ENCODE measurements at places on chromosomes 5 and 9. TPM values are rescaled to one million over a fixed set of nuclear protein-coding genes. Genes with fewer than 3 reads are reported as not detected.
A peak's percentile ranks its signal among the peaks of the same experiment; 100 is the strongest.

GRCh38 chr5:171318026-171318425 is 9.0 kb downstream of the TLX3 start:
- no peak for DNase-seq

Gene PCDHA1
- not detected for total RNA-seq

DNA sequence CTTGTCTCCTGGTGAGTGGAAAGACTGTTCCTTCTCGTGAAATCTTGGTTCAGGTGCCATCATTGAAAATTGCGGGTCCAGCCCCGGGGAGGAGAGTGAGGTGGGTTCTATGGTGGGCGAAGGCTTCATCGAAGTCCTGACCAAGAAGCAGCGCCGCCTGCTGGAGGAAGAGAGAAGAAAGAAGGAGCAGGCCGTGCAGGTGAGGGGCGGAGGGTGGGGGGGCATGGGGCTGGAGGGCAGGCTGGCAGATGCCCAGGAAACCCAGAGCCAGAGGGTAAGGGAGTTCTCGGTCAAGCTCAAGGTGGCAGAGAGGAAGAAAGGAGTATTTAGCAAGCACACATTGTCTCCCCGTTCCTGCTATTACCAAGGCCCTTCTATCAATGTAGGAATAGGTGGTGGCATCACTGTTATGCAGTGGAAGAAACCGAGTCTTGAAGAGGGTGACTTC is 24.3 kb upstream of the POMT1 start:
- DNase-seq, result peak; percentile 82

Gene TRPM3
- 1.2 TPM for total RNA-seq

DNA sequence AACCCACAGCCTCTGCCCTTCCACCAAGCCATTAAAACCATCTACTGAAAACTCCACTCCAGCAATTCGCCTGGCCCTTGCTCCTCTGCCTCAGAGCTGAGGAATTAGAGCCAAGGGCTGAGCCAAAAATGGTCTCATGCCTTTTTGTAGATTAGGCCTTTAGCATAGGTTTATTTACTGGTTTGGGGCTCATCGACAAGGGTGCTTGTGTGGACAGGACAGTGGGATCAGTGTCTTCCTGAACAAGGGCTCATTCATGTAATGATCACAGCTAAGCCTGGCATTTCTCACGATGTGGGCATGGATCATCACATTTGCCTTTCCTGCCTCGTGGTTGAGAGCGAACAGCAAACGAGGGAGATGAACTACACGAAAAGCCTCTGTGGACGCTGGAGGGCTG is 59.2 kb upstream of the PHF24 start:
- DNase-seq, result no peak

Gene NUTM2F
- total RNA-seq, result not detected

GRCh38 chr5:1167728-1168709 is 33.4 kb upstream of the SLC6A19 start:
- peak; percentile 97 for DNase-seq

DNA sequence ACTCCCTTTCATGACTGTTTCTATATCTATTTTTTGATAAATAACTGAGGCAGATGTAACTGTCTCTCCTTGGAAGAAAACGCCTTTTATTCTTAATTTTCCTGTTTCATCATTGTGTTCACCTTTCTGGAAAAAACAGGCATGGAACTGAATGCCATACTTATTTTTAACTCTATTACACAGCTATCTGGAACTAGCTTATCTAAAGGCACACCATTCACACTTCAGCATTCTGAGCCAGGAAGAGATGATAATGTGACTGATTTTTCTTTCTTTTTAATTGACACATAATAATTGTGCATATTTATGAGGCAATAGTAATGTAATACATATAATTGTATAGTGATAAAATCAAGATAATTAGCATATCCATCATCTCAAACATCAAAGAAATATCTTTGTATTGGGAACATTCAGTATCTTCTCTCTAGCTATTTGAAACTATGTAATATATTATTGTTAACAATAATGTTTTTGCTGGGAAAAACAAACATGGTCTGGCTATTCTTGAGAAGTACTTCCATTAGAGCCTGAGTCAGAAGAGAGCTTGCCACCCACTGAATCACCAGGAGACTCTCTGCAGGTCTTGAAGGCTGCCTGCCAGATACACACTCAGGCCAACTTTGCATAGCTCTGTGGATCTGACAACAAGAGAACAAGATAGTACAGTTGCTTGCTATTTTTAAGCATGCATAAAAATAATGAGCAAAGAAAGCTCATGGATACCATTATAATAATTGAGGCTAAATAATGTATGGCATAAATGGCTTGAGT is 501.0 kb upstream of the EDIL3 start:
- DNase-seq, result no peak

Data from osteoblast (primary cell).